ENCODE measurements at places on chromosomes 11 and 22.

DNA sequence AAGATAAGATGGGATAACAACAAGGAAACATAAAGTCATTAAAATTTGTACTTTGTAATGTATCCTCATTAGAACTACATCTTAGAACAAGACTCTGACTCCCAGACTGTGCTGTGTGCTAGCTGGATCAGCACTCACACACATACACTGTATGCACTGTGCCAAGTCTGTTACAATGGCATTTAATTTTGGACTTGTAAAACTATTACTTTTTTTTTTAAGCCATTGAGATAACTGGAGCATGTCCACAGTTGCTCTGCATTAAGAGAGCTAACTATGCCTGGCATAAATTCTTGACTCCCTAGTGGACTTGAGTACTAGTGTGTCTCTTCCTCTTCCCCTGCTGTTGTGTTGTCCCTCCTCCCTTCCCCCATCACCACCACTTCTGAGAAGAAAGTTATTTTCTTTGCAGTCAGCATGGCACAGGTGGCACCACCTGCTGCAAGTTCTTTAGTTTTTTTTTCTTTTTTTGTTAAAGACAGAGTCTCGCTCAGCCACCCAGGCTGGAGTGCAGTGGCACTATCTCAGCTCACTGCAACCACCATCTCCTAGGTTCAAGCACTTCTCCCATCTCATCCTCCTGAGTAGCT, 268.6 kb downstream of the TMEM135 start:
- no peak for DNase-seq

DNA sequence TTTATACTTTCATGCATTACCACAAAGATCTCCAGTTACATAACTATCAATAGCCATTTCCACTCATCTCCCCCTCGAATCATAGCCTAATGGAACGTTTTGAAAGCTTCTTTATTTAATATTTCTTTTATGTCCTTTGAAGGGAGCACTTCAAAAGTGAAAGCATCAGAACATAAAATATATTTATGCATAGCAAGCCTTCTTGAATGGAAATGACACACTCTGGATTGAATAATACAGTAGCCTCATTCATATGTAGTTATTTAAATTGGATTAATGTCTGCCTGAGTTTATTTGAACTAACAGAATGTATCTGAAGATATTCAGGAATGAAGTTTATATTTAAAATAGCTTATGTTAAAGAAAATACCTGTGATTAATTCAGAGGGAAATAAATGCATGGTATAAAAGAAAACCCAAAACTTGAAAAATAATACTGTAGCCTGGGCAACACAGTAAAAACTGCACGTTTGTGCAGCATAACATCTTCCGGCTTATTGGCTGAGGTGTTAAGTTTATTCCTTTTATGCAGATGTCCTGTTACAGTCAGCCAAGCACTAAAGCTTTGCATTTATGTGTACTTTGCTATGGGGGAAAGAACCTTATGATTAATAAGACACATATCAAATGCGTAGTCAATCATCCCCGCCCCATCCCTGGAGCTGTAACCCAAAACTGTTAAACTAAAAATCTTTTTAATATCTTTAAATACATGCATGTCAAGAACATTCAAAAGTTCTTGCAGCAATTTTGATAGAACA, 22.0 kb downstream of the OOSP3 start:
- no peak for DNase-seq

DNA sequence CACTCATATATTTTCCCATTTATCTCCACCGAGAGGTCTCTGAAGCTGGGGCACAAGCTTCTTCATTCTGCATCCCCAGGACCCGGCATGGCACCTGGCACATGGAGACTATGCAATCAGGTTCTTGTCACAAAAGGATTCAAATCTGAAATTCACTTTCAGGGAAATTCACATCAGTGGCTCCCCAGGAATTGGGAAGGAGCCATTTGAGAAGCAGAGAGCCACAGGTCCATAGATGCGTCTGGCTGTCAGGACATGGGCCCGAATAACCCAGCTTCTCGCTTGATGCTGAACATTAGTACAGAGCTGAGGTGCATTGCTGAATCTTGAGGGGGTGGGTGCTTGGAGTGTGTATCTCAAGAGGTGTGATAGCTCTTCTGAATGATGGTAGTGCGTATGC, 82.5 kb downstream of the TSPAN18 start:
- no peak for DNase-seq

- no peak for DNase-seq
Observed at GRCh38 chr22:26517429-26517828, 5.2 kb upstream of the TFIP11 start.

- DNase-seq, result no peak
Observed at GRCh38 chr22:38246692-38247091, 26.1 kb downstream of the TMEM184B start.

GRCh38 chr22:49092716-49093115, 735.0 kb downstream of the BRD1 start:
- DNase-seq, result no peak

DNA sequence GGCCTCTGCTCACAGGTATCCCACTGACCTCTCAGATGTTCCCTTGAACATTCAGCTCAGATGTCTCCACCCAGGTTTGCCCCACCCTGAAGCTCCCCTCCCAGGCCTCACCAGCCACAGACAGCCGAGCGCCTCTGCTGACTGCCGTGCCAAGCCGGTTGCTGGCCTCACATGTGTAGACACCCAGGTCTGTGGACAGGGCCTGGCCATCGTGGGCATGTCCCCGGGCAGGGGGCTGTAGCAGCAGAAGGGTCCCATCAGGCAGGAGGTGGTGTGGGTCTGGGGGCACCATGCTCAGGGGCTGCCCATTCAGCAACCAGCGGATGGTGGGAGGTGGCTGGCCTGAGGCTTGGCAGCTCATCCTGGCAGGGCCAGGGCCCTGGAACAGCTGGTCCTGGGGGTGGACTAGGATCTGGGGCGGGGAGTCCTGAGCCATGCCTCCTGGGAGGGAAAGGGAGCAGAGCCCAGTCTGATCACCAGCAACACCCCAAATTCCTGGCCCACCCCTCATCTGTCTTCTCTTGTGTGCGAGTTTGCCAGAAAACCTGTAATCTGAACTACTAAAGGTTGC, 759 bp downstream of the ROBO4 start:
- DNase-seq, result no peak

- no peak for DNase-seq
Observed at GRCh38 chr11:47468598-47469214, 19.8 kb upstream of the RAPSN start.

DNA sequence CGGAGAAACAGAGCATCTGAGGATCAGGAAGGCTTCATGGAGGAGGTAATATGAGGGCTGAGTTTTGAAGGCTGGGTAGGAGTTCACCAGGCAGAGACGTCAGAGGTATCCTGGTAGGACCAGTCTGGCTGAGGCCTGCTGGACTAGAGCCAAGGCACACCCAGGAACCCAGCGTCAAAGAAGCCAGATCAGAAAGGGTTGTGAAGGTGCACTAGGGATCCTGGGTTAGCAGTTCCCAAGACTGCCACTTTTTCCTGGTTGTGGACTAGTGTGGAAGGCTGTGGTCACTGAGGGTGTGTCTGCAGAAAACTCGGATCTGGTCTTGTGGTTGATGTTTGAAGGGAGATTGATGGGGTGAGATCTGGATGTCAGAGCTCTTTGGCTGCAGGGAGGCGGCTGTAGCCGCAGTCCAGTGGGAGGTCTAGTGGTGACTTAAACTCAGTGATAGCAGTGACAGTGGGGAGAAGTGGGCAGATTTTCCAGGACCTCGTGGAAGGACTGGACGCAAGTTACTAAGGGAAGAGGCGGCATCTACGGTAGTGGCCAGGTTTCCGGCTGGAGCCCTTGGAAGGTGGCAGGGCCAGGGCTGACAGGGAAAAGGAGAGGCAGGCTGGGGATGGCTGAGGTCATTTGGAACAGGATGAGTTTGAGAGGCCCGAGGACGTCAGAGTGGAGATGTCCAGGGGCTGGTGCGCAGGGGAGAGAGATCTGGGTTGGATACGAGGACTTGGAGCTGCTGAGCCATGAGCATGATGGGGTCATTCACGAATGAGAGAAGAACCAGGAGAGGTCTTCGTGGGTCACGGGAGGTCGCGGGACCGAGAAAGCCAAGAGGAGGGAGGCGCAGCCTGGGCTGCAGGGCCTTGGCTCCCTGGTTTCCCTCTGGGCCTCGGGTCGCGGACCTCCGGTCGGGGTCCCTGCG, 10.9 kb downstream of the RELA start:
- peak; percentile 89 for DNase-seq

DNA sequence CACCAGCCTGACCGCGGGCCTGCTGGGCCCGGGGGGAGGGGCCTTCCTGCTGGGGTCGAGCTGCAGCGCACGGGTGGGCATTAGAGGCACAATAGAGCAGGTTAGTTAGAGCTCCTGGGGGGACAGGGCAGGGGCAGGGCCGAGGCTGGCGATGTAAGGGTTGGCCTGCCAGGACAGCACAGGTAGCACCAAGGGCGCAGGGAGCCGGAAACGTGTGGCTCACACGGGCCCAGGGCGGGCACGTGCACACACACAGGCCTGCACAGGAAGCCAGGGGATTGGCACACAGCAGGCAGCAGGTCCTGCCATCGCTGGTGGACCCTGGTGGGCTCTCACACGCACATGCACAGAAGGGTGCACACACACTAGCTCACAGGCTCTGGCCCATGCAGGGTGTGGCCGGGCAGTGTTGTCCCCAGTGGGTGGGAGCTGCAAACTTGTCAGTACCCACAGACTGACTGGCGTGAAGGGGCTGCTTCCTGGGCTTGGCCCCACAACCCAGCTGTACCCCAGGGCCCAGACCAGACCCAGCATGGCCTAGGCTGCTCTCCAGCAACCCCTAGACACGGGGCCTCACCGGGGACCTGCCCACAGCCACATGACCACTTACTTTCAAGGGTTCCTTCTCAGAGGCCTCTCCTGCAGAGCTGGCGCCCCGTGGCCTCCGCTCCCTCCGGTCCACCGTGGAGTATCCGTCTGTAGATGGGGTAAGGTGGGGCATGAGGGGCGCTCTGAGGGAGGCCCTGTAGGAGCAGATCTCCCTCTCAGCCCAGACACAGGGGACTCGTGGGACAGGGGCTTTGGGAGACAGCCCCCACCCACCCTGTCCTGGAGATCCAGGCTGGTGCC, 29.9 kb upstream of the TXNRD2 start:
- DNase-seq, result no peak

- no peak for DNase-seq
Observed at GRCh38 chr11:127103586-127104388, 103.2 kb upstream of the KIRREL3 start.

DNA sequence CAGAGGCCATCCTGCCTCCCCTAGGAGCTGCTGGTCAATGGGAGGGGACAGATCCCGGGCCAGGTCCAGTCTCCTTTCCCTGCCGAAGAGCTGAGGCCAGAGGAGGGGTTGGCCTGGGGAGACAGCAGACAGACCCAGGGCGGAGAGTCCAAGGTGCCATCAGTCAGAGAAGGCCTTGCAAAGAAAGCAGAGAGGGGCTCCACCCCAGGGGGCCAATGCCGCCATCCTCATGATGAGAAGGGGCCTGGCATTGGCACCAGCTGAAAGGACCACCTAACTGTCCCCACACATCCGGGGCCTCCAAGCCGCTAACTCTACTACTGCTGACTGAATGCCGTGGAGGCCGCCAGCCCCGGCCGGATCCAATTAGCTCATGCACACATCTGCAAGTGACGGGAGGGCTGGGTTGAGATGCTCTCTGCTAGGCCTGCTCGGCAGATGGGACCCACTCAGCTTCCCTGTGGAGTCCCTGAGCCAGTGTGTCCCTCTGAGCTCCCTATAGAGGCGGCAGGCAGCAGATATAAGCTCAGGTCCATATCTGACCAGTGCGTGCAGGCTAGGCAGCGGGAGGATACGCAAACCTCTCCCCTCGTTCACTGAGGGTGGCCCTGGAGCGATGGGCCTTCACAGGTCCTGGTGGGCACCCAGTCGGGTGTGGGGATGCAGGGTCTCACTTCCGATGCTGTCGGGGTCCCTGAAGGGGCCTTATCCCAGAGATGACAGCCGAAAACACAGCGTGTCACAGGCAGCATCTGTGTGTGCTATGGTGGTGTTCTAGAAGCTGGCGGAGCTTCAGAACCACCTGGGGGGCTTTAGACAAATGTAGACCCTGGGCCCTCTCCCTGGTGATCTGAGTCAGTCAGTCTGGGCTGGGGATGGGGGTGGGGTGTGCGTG, 183.9 kb downstream of the CTTN start:
- no peak for DNase-seq

GRCh38 chr11:119712459-119713358, 16.3 kb downstream of the NECTIN1 start:
- no peak for DNase-seq

- no peak for DNase-seq
Observed at GRCh38 chr11:30533445-30533947, 52.7 kb downstream of the MPPED2 start.

DNA sequence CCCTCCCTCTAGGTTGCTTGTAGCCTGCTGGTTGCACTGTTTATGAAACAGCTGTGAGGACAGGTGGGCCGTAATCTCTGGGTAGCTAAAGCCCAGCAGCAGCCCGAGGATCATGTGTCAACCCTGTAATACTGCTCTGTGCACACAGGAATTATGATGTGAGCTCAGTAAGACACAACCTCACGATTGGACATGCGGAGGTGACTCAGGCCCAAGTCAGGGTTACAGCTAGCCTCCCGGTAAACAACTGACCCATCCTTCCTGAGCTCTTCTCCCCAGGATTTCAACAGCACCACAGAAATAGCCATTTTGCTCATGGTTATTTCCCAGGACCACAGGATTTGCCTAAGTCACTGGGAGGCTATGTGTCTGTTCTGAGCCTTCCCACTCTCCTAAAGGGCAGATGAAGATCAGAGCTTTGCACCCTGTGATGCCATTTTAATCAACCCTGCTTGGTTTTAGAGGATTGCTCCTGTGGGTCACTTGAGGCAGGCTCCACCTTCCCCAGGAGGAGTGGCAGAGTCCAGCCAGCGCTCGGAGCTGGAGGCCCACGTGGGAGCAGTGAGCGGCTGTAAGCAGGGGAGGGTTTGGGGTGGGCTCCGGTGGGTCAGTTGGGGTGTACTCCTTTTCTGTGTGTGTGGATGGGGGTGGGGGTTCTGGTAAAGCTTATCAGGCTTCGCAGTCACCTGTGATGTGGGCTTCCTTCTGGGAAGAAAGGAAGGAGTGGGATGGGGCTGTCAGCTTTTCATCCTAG, at the start of gene AMPD3:
TSS of gene AMPD3 (plus strand) at position 387 of the 754 bp plus-strand sequence. CDS start 6,256 bp downstream, outside the sequence.
- peak; percentile 42 for DNase-seq

DNA sequence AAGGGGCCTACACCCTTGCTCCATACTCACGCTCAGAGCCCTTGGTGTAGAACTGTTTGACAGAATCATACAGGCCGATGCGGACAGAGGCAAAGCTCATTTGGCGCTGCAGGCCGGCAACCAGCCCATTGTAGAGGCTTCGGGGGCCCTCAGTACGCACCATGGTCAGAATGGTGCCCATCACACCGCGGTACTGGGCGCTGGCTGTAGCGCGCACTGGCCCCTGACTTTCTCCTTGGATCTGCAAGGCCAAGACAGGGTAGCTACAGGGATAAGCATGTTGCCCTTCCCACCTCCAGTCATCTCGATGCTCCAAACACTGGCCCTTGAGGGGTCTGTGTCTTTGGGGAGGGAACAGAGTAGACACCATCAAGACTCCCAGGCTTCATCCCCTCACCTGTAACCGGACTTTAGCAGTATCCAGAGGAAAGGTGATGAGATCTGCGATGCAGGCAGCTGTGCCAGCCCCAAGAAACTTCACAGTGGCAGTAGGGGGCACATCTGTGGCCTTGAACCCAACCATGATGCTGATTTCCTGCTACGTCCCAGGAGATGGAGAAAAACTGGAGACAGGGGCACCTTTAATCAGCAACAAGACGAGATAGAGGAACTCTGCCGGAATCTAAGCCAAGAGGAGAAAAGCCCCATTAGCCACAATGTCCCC, 4.7 kb downstream of the UCP2 start:
- DNase-seq, result no peak

All from trophoblast cell (in vitro differentiated cells and primary cell).